ENCODE measurements at places on chromosomes 11 and 22. TPM values are rescaled to one million over a fixed set of nuclear protein-coding genes. Genes with fewer than 3 reads are reported as not detected.

OMP gene
- not detected for total RNA-seq

FJX1 gene
- total RNA-seq: 14.2 TPM

PHOX2A gene
- 0.19 TPM for total RNA-seq

APOA4 gene
- total RNA-seq: not detected

BCO2 gene
- 0.82 TPM for total RNA-seq

TCN2 gene
- total RNA-seq: 30.0 TPM

DNA sequence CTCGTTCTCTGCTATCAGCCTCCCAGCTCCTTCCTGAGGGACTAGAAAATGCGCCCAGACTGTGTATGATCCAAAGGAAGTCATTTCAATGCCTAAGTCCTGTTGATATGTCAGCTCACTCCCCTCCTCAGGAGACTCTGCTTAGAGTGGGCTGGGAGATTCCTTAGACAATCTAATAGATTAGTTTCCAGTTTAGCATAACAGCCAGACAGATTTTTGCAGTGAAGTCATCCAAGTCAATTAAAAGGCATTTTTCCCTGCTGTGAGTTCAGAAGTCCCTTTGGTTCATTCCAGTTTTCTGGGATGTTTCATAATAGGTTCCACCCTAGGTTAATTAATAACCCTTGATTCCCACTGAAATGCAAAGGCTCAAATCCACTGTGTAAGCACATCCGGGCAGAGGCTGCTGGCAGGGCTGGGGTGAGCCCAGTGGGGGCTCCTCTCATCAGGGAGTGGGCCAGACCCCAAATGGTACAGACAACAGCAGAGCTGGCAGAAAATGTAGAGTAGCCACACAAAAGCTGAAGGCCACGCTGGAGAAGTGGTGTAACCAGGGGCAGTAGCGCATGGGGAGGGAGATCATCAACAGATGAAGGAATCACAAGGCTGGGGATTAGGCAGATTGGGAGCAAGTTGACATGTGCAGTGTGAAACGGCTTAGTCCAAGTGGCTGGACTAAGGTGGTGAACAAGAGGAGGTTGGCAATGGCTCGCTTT lies 90.6 kb downstream of the SYN3 start:
- no peak overlapping the region for H3K27ac ChIP-seq
- no peak overlapping the region for H3K4me3 ChIP-seq
- 0 out of 2 replicates have a peak, but pooled peaks cover 5% of the 10 kb centered on the region for H3K4me1 ChIP-seq
- DNase-seq: no peak
- no peaks in the 10 kb centered on the region for H3K36me3 ChIP-seq
- H3K27me3 ChIP-seq: no peaks in the 10 kb centered on the region

DNA sequence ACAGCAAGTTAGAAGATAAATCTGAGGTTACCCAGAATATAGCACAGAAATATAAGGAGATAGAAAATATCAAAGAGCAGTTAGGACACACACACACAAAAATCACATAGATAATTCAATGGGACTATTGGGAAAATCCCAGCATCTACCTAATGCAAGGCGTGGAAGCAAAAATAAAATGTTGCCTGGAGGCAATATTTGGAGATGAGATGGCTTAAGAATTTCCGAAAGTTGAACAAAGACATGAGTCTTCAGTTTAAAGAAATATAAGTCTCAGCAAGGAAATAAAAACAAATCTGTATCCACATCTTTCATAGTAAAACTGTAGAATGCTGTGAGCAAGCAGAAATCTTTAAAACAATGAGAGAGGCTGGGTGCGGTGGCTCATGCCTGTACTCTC lies 29.5 kb upstream of the ACR start:
- no peaks in the 10 kb centered on the region for H3K4me1 ChIP-seq
- no peak overlapping the region for H3K27ac ChIP-seq
- no peaks in the 10 kb centered on the region for H3K27me3 ChIP-seq
- DNase-seq: no peak
- H3K36me3 ChIP-seq: no peaks in the 10 kb centered on the region

DNA sequence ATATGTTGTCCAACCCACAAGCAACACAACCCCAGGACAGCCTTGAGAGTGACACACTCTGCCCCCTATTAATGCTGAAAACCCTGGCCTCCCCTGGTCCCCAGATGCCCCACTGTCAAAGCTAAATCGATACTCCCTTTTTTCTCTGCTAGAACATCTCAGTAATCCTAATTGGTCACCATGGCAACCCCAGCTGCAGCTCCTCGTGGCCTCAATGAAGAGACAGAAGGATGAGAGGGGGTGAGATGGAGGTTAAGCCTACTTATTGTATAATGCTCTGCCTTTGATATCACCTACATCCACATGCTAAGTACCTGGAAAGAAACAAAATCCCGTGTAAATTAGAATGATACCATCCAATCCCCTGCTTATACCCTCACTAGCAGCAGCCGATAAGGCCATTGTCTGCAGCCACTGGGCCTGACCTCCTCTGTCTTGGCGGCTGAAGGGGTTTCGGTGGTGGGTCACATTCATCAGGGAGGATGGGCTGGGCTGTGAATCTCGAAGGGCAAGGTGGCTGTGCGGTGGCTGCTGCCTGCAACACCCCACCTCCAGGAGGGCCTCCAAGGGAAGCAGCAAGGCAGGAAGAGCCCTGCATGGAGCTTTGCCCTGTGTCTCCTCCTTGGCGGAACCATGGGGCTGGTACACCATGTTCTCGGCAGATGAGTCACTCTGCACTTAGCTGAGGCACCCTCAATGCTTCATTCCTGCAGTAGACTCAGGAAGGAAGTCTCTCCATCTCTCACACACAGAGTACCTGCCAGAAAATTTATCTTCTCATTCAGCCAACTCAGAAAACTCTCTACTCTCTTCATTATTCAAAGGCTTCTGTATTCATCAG lies 399.5 kb downstream of the BUD13 start:
- no peak overlapping the region for H3K4me3 ChIP-seq
- no peak for DNase-seq
- no peaks in the 10 kb centered on the region for H3K4me1 ChIP-seq
- no peak overlapping the region for H3K27ac ChIP-seq
- no peaks in the 10 kb centered on the region for H3K27me3 ChIP-seq

DNA sequence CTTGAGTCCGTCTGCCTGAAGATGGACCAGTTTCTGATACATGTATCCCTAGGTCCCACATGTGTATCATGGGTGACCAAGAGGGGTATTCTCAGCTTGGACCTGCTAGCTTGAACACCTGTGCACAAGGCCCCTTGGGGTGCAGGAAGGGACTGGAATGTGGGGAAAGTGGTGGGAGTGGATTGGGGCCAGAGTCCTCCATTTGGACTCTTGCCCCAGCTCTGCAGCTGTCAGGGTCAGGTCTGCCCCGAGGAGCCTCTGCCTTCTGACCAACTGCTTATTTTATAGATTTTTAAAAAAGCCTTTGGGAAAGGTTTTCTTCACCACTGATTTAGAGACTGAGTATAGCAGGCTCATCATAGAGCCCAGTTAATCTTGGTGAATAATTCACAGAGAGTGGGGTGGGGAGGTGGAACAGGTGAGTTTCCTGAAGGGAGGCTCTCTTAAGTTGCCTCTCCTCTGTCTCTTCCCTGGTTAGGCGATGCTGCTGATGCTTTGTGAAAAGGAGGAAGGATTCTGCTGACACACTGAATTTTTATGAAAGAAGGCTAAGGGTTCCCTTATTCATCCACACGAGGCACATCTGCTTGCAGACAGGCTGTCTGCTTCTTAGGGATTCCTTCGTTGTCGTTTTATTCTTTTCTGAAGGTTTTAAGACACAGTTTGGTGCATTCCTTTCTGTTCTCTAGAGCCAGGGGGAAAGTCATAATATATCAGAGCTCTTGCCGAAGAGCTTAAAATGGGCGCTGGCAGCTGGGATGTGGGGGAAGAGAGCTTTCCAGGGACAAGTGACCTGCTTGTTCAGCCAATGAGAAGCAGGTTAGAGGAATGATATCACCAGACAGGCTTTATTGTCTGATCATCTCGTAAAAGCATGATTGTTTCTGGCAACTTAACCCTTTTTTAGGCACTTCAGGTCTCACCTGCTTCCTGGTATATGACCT lies 19.9 kb downstream of the TRIM44 start:
- no peak overlapping the region for H3K27ac ChIP-seq
- no peak for DNase-seq
- H3K27me3 ChIP-seq: no peaks in the 10 kb centered on the region
- H3K4me1 ChIP-seq: peaks cover 4% of the 10 kb centered on the region
- no peak overlapping the region for H3K4me3 ChIP-seq

DNA sequence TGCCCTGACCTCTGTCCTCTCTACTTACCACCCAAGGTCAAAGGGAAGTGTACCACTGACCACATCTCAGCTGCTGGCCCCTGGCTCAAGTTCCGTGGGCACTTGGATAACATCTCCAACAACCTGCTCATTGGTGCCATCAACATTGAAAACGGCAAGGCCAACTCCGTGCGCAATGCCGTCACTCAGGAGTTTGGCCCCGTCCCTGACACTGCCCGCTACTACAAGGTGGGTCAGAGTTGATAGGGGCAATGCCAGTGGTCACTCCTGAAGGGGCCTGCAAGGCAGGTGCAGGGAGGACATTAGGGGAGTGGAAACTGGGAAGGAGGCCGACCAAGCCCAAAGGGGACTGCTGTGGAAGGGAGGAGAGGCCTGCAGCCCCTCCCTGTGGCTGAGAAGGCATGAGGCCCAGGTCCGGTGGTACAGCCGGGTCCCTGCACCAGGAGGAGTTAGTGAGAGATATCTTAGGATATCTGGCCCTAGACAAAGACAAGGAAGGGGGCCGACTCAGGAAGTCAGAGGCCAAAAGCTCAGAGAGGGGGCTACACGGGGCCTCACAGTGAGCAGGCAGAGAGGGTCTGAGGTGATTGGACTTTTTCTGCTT lies 17.9 kb downstream of the POLR3H start:
- H3K36me3 ChIP-seq: peaks cover 35% of the 10 kb centered on the region
- H3K27ac ChIP-seq: no peak overlapping the region
- H3K4me1 ChIP-seq: no peaks in the 10 kb centered on the region
- H3K27me3 ChIP-seq: no peaks in the 10 kb centered on the region
- no peak overlapping the region for H3K4me3 ChIP-seq

DNA sequence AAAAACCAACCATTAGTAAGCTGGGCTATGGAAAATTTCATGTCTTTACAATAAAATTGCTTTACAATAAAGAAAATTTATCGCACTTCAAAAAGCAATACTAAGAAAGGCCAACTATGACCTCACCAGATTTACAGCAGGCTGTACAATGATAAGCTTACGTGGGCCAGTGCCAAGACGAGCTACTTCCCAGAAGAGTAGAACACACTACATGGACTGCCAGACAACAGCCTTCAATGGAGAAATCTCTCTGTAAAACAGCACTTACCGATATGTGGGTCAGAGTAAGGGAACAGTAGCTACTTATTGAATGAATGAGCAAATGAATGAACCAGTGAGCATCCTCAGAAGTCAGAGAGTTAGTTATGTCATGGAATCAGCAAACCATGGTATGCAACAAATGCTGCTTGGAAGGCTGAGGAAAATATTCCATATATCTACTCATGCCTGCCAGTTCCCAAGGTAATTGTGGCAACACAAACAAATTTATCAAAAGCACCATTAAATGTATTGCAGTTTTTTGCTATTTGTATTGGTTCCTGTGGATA lies 74.4 kb downstream of the SLC36A4 start:
- H3K4me3 ChIP-seq: no peak overlapping the region
- no peak for DNase-seq
- H3K27me3 ChIP-seq: no peaks in the 10 kb centered on the region

- H3K4me1 ChIP-seq: no peaks in the 10 kb centered on the region
- no peaks in the 10 kb centered on the region for H3K27me3 ChIP-seq
- DNase-seq: no peak
- no peak overlapping the region for H3K4me3 ChIP-seq
- H3K36me3 ChIP-seq: no peaks in the 10 kb centered on the region
Observed at GRCh38 chr11:112666253-112666652, 295.0 kb upstream of the NCAM1 start.

DNA sequence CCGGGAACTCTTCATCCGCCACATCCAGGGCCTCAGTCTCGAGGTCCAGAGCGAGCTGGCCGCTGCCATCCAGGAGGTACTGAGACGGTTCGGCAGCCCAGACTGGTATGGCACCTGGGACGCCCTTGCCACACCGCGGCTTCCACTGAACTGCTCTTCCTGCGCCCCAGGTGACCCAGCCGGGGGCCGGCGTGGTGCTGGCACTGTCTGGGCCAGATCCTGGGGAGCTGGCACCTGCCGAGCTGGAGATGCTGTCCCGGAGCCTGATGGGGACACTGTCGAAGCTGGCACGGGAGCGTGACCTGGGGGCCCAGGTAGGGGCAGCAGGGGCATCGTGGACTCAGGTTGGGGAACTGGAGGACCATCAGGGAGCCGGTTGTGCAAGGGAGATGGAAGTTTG lies 1.4 kb downstream of the CCDC88B start:
- H3K36me3 ChIP-seq: no peaks in the 10 kb centered on the region
- no peak overlapping the region for H3K27ac ChIP-seq
- no peaks in the 10 kb centered on the region for H3K27me3 ChIP-seq
- DNase-seq: no peak
- peaks cover 14% of the 10 kb centered on the region for H3K4me1 ChIP-seq
